Stimulated activated CD4-positive, alpha-beta T cell treated with anti-CD3 and anti-CD28 coated beads, Interleukin-1b, Interleukin-23, amount 100 ng/mL, for 1 hour (primary cell): ENCODE measurements at places on chromosomes 2 and 18.

- no peak for DNase-seq
These were observed 42.7 kb downstream of the BCL11A start for GRCh38 chr2:60510713-60511112.

DNA sequence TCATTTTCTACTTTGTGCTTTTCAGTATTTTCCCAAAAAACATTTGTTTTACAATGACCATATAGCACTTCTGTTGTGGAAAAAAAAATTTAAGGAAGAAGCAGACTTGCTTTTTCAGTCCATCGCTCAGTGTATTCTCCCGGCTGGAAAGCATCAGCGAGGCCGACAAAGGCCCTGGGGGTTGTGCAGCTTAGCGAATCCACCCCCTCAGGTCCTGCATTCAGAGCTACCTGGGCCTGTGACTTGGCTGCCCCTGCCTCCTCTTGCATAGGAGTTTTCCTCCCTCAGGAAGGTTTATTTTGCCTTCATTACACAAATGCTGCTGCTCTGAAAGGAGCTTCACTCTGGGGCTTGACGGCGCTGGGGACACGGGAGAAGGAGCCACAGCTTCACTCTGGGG, 244.4 kb upstream of the MGAT5 start:
- DNase-seq = no peak

DNA sequence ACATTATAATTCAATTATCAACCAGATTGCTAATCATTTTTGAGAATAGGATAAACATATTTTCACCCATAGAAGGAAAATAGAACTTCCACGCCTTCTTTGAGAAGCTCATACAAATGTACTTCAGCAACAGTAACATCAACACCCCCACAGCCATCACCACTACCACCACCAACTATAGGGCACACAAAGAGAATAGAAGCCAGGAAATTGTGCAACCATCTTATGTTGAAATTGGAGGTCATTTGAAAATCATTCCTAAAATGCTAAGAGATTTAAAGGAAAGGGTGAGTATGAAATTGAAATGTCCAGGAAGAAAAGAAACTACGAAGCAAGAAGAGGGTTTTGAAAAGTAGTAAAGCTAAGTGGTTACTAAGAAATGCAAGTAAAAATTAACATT, 563.4 kb downstream of the ZNF804A start:
- DNase-seq = no peak

- no peak for DNase-seq
These were observed 222.0 kb downstream of the TMEM182 start for GRCh38 chr2:102983786-102984185.

DNA sequence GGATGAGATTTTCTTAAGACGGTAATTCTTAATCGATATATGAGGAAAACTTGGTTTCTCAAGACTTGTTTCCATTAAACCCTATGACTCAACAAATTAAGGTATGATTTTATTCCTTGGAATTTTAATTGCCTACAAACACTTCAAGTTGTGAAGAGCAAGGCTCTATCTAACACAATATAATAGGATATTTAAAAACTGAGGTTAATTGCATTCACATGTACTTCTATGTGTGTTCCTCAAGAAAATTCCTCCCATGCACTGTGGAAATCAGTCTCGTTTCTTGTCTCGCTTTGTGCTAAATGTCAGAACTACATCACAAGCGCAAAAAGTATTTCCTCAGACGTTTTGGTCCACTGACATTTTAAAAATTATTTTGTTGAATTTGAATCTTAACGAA, 109.6 kb upstream of the UNC80 start:
- DNase-seq = no peak

DNA sequence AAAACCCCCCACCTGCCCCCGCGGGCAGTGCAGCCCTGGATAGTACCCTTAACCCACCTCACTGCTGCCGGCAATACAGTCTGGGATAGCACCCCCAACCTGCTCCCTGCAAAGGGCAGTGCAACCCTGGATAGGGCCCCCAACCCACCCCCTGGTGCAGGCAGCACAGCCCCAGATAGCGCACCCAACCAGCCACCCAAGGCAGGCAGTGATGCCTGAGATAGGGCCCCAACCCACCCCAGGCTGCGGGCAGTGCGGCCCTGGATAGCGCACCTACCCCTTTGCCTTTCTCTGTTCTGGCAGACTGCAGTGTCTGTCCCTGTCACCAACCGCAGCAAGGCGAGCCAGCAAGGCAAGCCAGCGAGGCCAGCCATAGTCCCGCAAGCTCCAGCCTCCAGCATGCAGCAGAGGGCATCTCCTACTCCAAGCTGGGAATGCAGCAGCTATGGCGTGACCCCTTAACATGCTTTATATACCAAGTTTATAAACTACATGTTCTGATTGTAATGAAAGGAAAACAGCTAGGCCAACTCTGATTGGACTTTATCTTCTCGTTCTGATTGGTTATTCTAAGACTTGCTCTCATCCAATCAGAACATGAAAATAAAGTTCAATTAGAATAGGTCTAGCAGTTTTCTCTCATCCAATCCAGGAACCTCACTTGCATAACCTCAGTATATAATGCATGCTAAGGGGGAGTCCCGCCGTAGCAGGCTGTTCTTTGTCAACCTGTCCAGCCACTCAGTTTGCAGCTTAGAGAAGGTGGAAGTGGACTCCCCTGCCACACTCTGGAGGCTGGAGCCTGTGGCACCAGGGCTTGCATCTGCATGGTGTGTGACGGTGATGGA, 34.1 kb upstream of the ANKRD62 start:
- DNase-seq = no peak

GRCh38 chr2:153169609-153170008, 309.0 kb downstream of the RPRM start:
- DNase-seq = no peak

DNA sequence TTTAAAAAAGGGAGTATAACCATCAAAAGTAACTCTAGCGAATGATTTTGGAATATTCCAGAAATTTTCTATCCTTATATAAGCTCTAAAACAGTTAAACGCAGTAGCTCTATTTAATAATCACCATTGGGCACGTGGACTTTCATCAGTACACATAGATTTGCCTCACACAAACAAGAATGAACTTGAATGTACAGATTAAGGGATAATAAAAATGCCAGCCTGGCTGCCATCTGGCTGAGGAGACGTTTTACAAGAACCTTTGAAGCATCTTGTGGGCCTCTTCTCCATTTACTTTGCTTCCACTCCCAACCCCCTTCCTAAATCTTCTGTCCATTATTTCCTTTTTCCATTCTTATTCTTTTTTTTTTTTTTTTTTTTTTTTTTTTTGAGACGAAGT, 47.2 kb downstream of the AGAP1 start:
- no peak for DNase-seq

DNA sequence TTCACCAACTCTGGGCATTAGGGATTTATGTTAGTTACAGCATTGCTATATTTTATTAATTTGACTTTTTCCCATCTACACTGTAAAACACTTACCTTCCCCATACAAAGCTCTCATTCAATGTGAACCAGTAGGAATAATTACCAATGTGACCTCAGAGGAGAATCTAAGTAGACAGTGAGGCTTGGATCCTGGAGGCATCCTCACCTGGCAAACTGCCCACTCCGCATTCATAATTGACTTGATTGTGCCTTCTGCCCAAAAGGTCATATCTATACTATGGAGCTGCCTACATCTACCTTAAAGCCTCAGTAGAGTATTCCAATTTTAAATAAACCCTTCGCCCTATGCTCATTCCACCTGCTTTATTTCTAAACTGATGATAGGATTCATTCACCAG, 45.4 kb upstream of the SCN1A start:
- DNase-seq = no peak
